ENCODE measurements at places on chromosomes 13 and 19.

- no peak for DNase-seq
These were observed 4.2 kb downstream of the NEK3 start for GRCh38 chr13:52155177-52155576.

DNA sequence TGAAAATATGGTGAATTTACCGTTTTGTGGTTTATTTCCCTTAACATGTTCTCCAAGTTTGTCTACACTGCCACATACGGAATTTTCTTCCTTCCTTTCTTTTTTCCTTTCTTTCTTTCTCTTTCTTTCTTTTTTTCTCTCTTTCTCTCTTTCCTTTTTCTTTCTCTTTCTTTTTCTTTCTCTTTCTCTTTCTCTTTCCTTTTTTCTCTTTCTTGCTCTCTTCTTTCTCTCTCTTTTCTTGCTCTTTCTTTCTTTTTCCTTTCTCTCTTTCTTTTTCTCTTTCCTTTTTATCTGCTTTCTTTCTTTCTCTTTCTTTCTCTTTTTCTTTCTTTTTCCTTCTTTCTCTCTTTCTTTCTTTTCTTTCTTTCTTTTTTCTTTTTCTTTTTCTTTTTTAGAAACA, 1962.3 kb upstream of the PCDH20 start:
- DNase-seq: no peak

GRCh38 chr19:15859187-15859586, 38.7 kb downstream of the CYP4F2 start:
- DNase-seq: no peak

DNA sequence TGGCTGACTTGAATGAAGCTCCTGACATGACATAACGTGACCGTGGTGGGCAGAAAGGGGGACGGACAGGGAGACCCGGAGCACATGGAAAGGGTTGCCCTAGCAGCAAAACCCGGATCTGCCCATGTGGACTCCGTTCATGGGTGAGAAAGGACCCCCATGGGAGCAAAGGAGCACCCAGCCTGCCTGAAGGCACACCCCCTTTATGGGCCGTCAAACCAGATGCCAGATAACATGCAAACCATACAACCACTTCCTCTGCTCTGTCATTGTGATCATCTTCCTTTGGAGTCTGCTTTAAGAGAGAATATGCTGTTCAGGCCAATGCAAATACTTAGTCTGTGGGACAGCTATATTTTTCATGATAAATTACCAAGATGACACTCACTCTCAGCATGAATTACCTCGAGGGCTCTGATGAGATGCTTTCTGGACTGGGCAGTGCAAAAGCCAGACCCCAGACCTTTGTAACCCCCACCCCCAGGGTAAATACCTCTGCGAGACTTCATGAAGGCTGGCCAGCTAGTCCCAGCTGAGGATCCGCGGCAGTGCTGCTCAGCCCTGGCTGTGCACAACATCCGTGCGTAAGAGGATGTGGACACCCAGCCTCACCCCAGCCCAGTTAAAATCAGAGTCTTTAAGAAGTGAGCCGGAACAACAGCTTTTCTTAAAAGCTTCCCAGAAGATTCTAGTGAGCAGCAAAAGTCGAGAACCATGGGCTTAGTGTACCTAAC, 126.6 kb downstream of the USP12 start:
- no peak for DNase-seq

GRCh38 chr13:65826657-65827056, 1403.5 kb downstream of the PCDH9 start:
- no peak for DNase-seq

GRCh38 chr13:109577191-109577700, 209.1 kb downstream of the IRS2 start:
- DNase-seq: no peak

GRCh38 chr13:47484548-47484947, 516.5 kb downstream of the SUCLA2 start:
- DNase-seq: no peak

GRCh38 chr13:50918567-50918966, 9.0 kb downstream of the RNASEH2B start:
- DNase-seq: no peak

DNA sequence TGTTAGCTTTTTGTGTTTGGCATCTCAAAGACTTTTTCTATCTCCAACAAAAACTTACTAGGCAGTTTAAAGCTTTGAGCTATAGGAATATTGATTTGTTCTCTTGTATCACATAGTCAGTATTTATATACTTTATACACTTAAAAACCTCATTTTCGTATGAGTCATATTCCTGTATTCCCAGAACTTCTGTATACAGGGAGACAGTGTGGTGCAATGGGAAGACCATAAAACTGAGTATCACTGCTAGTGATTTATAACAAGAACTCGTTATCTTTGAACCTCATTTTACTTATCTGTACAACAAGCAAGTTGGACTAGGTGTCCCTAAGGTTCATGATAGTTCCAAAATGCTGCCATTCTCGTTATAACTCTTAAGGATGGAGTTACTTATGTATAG, 6.3 kb downstream of the GPR180 start:
- DNase-seq: no peak

GRCh38 chr13:97757807-97758206, 195.7 kb upstream of the IPO5 start:
- no peak for DNase-seq

GRCh38 chr13:57353831-57354230, 186.8 kb downstream of the PRR20E start:
- no peak for DNase-seq
